ENCODE measurements at places on chromosomes 7 and 10. TPM values are rescaled to one million over a fixed set of nuclear protein-coding genes. Genes with fewer than 3 reads are reported as not detected.
A peak's percentile ranks its signal among the peaks of the same experiment; 100 is the strongest.

The HOXA4 gene
- 0.28 TPM for total RNA-seq

- no peak for DNase-seq
Observed at GRCh38 chr10:100826661-100826982, 81.2 kb downstream of the PAX2 start.

- DNase-seq: no peak
Observed at GRCh38 chr7:151195616-151196450, 8.8 kb upstream of the ASB10 start.

DNA sequence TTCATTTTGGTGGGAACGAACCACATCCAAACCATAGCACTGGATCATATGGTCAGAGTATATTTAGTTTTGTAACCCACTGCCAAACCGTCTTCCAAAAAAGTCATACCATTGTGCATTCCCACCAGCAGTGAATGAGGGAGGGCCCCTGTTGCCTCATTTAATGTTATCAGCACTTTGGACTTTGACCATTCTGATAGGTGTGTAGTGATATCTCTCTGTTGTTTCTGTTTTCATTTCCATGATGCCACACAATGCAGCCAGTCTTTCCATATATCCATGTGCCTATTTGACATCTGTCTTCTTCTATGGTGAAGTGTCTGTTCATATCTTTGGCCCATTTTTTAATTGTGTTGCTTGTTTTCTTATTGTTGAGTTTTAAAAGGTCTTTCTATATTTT is 105.0 kb upstream of the PPP2R2D start:
- DNase-seq: no peak

DNA sequence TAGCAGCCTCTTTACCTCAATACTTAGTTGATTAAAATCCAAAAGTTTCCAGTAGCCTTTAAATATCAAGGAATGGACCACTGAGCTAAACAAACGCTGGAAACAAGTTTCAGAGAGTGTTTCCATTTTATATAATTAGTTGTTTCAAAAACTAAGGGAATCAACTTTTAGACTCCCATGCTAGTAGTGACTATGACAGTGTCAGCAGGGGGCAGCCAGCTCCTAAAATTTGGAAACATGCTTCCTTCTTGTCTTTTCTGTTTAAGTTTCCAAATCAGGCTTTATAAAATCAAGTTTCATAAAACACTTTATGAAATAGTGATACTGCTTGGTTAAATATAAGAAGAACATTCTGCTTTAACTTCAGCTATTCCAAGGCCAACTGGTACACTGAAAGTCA is 138.2 kb upstream of the TMEM229A start:
- DNase-seq: no peak

The TCAF2 gene
- 0.19 TPM for total RNA-seq

GRCh38 chr7:28020302-28020940 is 160.2 kb downstream of the JAZF1 start:
- DNase-seq: peak; percentile 37

GRCh38 chr10:77383861-77384553 is 253.6 kb downstream of the KCNMA1 start:
- DNase-seq: no peak

The C7orf33 gene
- not detected for total RNA-seq

GRCh38 chr7:139169816-139170215 is 60.3 kb upstream of the ZC3HAV1 start:
- DNase-seq: no peak

- DNase-seq: no peak
Observed at GRCh38 chr10:78566284-78567111, 502.3 kb upstream of the ZMIZ1 start.

The HOXA3 gene
- 0.17 TPM for total RNA-seq

DNA sequence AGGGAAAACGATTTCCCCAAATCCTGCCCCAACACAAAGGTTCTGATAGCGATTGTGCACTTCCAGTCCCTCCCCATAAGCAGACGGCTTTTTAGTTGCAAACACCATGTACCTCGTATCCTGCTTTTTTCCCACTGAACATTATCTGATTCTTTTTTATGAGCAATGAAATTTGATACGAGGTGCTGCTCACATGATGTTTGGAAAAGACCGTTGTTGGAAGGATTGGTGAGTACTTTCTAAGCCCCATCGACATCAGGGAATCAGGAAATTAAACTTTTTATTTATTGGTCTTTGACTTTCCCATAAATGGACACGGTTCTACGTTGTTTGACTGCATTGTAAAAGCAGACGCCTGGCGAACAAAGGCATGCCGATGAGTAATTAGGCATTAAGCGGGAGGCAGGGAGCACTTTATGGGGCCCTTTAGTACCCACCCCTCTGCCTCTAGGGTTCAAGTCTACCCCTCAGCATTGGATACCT is 49.4 kb downstream of the TEX36 start:
- DNase-seq: no peak

DNA sequence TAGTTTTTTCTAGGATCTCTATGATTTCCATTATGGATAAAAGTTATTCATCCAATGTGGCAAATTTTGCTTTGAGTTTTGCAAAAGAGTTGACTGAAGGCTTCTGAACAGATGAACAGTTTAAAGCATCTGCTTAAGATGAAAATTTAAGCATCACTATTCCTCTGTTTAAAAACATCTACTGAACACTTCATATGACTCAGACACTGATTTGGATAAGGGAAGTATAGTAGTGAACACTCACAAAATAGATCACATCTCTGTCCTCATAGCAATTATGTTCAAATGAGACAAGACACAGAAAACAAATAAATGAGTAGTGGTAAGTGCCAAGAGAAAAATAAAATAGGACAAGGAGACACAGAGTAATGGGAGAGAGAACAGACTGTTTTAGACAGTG is 157.3 kb downstream of the MBL2 start:
- no peak for DNase-seq

The ZNF727 gene
- total RNA-seq: 0.05 TPM

The UTF1 gene
- total RNA-seq: not detected

DNA sequence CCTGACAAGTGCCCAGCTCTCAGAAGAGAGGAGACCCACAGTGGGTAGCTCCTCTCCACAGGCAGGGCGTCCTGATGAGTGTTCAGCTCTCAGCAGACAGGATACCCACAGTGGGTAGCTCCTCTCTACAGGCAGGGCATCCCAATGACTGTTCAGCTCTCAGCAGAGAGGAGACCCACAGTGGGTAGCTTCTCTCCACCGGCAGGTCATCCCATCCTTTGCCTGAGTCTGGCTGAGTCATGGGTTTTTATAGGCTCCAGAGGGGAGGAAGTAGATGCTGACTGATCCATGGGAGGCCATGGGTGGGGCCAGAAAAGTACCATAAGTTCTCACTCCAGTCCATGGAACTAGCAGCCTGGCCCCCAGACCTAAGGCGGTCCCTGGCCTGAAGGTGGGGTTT is 18.5 kb downstream of the CFAP70 start:
- no peak for DNase-seq

DNA sequence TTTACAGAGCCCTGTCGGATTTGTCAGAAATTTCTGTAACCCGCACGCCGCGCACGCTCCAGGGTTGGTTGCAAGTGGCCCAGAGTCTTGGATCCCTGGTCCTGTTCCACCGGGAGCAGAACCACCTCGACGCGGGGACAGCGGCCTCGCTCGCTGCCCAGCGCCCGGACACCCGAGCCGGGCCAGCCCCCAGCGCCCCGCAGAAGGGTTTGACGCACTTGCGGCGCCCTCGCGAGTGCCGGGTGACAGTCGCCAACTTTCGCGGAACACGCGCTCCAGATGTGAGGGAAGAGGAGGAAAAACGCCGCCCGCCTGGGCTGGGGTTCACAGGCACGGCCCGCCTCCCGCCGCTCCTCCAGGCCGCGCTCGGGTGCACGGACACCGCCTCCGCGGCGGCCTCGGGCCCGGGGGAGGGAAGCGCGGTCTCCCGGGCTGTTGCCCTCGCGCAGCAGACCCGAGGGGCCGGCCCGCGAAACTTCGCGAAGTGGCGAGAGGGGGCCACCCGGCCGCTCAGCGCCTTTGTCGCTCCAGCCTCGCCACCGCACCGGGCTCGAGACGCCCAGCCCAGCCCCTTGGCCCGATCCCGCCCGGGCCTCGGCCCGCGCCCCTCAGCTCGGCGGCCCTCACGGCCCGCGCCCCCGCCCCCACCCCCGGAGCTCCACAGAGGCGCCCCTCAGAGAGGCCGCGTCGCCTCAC is 514 bp downstream of the RNF216 start:
- DNase-seq: no peak

DNA sequence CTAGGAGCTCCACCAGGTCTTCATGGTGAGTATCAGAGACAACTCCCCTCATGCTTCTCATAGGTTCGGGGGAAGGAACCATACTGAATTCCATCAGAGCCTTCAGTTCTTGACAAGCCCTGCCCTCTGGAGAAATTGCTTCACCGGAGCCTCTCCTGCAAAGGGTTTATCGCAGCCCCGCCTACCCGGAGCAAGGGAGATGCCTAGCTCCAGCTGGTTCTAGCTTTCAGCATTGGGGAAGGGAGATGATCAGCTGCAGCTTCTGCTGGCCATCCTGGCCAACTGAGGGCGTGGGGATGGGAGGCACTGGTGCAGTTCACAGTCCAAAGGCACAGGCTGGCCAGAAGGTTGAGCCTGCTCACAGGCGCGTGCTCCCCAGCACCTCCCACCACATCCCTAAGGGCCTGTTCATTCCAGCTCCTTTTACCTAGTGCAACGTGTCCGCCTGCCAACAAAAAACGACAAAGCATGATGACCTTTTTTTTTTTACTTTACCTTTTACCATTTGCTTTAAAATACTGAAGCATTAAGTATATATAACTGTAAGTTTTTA is 31.2 kb downstream of the LANCL2 start:
- no peak for DNase-seq

DNA sequence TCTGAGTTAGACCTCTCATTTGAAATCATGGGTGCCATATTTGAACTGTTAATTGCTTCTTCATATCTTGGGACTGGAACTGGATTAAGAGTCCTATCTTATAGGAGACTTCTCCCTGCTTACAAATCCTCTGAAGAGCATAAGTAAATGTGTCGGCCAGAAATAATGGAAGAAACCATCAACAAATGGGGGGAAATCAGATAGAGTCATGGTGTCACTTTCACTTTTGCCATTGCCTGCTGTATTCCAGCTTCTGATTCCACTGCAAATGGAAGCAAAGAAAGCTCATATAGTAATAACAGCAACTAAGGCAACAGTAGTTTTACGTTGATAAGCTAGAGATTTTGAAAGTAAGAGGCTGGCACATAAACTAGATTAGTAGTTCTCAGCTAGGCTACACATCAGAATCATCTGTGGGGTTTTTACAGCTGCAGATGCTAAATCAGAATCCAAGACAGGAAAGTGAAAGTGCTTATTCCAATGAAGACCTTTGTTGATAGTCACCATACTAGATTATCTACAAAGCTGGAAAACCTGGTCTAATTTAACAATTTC is 12.3 kb upstream of the CRPPA start:
- DNase-seq: no peak

GRCh38 chr10:70649526-70649925 is 22.8 kb upstream of the ADAMTS14 start:
- no peak for DNase-seq

The TMEM178B gene
- under 0.01 TPM for total RNA-seq

GRCh38 chr10:97584798-97585438 is 729 bp downstream of the HOGA1 start:
- no peak for DNase-seq

DNA sequence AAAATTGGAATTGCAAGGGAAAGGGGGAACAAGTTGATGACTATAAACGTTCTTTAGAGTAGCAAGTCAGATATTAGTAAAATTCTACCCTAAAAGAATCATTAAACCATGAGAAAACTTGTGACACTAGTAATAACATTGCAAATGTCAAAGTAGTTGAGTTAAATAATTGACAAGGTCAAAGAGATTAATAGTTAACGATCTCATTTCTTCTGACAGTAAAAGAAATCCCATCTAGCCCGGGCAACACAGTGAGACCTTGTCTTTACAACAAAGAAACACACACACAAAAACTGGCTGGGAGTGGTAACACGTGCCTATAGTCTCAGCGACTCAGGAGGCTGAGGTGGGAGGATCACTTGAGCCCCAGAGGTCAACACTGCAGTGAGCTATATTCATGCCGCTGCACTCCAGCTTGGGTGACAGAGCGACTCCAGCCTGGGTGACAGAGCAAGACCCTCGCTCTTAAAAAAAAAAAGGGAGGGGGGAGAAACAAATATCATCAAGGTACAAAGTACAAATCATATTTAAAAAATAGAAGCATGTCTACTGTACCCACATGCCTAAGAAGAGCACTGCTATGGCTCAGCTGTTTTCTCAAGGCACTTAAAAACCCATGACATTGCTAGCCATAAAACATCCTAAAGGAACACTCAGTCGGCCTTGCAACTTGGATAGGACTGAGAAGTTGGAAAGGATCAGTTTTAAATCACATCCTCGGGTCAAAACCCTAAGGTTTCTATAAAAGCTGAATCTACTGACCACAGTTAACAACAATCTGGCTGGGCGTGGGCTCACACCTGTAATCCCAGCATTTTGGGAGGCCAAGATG is 401.1 kb downstream of the PARD3 start:
- DNase-seq: no peak

DNA sequence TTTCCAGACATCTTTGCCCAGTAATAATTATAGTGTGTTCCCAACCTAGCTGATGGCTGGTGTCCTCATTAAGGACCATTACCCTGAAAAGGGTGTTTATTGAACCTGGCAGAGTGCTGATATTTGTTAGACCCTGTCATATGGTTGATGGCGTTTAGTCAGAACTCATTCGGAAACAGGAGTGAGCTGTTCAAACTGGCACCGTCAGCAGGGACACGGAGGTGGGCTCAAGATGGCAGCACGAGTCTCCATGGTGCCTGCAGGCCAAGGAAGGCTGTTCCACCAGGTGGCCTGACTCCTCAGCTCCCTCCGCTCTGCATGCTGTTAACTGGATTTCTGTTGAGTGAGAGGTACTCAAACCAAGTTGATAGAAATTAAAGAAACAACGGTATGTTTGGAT is 589.1 kb upstream of the MGMT start:
- DNase-seq: no peak

DNA sequence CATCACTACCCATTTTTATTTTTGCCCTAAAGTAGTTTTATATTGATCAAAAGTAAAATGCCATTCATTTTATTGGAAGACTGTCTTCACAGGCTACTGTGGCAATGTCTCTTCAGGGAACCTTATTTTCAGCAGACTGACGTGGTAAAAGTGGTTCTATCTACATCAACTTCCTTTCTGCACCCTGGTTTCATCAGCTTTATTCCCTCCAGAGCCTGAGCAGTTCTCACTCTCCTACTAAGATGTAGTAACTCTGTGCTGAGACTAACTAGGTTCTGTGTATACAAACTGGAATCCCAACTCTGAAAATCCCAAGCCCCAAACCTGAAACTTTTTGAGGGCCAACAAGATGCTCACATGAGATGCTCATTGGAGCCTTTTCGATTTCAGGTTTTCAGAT is 155.3 kb downstream of the SFMBT2 start:
- no peak for DNase-seq

The SPDYE8 gene
- not detected for total RNA-seq

GRCh38 chr10:35423505-35424306 is 87.4 kb downstream of the CCNY start:
- no peak for DNase-seq
